ENCODE measurements at places on chromosomes 4 and X. TPM values are rescaled to one million over a fixed set of nuclear protein-coding genes. Genes with fewer than 3 reads are reported as not detected.

- no peak for DNase-seq
These were observed 193.7 kb upstream of the SPANXN4 start for GRCh38 chrX:142831961-142832530.

GRCh38 chrX:106921637-106922036 is 1.4 kb downstream of the CLDN2 start:
- no peak for DNase-seq

- no peak for DNase-seq
These were observed 84.3 kb downstream of the FHDC1 start for GRCh38 chr4:153020457-153020856.

DNA sequence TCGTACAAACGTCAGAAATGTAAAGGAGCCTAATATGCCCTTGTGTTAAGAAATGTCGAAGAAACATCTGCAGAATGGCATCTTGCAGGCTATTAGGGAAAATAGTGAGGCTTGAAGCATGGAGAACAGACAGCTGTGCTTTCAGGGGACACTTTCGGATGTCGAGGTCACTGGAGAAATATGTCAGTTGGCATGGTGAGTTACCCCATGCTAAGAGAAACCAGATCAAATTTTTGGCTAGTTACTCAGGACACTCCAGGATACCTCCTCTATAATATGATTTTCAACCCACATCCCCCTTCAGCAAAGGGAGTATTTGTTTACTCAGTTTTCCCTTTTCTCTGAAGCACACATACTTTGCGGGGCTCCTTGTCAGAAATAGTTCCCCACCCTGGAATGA is 171.4 kb downstream of the GPC3 start:
- no peak for DNase-seq

DNA sequence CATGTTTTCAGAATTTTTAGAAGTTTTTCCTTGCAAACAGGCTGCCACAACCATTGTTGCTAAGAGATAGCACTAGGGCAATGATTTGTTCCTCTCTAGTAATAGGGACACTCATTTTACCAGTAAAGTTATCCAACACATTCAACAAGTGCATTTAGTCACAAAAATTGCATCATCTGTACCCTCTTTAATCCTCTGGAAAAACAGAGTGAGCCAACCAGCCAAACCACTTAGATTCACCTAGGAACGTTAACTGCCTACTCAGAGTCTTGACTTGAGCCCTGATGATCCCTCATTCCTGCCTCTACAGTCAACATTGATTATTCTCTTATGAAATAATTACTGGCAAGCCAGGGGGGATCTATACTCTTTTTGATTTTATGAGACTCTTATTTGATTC is 17.0 kb upstream of the ADGRA3 start:
- no peak for DNase-seq

GAGE12J gene
- not detected for total RNA-seq

EMCN gene
- total RNA-seq = not detected

PSAPL1 gene
- total RNA-seq = not detected

ENPEP gene
- not detected for total RNA-seq

GIMD1 gene
- total RNA-seq = not detected

Measured in GM12878 (cell line).